ENCODE measurements at places on chromosomes 11 and 22.
A peak's percentile ranks its signal among the peaks of the same experiment; 100 is the strongest.

DNA sequence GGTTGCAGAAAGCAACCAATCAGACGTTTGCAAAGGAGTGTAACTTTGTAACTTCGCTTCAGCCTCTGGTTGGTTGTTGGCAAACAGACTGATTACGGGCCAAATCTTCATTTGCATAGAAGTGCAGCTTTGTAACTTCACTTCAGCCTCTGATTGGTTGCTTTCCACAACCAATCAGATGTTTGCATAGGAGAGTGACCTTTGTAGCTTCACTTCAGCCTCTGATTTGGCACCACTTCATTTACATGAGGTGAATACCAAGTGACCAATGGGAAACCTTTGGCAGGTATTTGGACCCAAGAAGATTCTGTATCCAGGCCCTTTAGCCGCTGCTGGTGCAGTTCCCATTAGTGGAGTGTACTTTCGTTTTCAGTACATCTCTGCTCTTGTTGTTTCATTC lies 16.0 kb downstream of the USP47 start:
- no peak for DNase-seq

DNA sequence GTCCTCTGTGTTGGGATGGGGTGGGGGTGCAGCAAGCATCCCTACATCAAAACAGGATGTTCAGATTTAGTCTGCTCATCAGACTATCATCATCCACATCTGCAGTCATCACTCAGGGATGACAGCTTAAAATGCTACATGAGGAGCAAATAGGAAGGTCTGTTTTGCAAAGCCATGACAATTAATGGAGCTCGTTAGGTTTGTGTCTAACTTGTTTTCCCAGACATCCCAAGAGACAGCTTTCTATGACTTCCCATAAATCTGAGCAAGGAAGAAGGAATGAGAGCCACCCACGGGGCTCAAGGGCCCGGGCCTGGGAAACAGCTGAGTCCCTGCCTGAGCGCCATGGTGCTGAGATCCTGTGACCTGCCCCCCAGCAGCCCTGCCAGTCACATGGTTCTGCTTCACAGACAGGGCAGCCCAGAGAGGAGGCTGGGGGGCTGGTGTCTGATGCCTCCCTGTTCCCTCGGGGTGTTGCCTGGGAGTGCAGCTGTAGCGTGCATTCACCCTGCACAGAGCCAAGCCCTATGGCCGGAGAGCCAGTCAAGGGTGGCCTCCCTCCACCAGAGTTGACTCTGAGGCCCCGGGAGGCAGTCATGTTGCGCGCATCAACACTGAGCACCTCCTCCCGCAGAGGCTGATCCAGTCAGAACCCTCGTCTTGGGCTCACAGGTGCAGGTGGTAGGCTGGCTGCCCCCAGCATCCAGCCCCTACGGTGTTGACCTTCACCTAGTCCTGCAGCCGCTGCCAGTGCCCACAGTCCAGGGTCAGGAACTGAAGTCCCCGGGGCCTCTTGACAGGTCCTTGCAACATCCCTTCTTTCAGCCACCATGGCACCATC lies 12.1 kb downstream of the DERL3 start:
- no peak for DNase-seq

DNA sequence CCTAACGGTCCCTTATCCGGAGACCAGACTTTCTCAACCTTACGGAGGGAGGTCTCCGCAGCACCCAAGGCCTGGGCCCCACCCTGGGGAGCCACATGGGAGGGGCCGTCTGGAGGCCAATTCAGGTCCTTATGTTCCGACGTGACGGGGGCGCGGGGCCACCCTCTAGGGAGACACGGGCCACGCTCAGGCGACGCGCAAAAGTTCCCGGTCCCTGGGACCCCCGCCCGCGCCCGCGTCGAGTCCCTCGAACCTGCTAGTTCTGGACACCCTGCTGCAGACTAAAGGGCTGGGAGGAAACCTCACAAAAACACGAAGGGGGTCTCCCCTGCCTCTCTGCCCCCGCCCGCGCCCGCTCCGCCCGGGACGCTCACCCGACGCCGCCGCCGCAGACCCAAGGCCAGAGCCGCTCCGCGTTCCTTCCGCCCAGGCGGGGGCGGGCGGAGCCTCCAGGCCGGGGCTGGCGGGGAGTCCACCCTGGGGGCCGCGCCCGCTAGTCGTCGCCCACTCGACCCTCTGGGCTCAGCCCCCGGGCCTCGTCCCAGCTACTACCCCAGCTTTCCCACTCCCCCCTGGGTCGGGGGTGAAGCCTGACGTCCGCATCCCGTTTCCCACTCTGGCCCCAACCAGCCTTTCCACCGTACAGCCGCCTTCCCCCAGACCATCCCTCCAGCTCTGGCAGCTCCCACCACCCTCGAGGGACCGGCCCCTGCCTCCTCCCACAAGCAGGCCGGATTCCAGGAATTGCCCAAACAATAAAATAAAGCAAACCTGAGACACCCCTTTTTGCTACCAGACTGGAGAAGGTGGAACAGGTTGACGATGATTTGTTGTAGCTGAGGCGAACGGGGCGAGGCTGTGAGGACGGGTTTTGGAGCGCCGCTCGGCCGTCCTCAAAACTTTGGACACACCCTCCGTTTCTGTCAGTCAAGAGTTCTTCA lies 2.7 kb downstream of the RNH1 start:
- peak; percentile 81 for DNase-seq

GRCh38 chr11:114163830-114164401 lies 104.4 kb downstream of the ZBTB16 start:
- DNase-seq = no peak

DNA sequence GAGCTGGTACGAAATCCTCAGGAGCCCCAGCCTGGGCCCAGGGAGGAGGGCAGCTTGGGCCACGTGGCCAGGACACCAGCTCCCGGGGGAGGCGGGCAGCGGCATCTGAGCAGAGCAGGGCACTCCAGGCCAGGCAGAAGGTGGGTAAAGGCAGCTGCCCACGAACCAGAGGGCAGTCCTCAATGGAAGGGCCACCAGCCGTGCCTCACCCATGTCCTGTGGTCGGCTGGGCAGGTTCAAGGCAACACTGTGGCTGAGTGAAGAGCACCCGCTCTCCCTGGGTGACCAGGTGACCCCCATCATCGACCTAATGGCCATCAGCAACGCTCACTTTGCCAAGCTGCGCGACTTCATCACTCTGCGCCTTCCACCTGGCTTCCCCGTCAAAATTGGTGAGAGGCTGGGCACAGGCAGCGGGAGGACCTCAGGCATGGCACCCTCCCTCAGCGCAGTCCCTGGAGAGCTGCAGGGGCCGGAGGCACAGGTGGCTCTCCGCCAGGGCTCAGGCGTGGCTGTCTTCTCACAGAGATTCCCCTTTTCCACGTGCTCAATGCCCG lies 2.5 kb upstream of the SSH3 start:
- peak; percentile 65 for DNase-seq

- DNase-seq = no peak
Measured at GRCh38 chr11:39345834-39346442, 2113.5 kb downstream of the LRRC4C start.

DNA sequence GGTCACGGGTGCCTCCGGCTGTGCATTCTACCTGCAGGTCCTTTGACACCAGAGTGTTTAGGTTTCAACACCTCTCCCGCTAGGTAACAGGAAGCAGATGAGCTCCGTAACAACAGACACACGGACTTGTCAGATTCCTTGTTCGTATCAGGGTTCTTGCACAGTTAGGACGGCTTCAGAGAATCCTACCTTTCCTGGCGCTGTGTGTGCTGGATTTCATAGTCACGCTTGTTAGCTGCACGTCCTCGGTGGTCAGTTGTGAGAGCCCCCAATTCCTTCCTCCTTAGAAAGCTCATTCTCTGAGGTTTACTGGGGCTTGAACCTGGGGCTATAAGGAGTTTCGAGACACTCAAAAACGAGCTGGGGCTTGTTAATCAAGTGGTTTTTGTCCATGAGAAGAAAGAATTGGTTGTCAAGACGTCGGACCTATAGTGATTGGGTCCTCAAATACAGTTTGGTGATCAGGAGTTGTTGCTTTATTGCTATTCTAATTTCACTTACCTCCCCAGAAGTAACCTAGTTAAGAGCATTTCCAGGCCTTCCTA lies 664 bp downstream of the DDB2 start:
- DNase-seq = no peak

DNA sequence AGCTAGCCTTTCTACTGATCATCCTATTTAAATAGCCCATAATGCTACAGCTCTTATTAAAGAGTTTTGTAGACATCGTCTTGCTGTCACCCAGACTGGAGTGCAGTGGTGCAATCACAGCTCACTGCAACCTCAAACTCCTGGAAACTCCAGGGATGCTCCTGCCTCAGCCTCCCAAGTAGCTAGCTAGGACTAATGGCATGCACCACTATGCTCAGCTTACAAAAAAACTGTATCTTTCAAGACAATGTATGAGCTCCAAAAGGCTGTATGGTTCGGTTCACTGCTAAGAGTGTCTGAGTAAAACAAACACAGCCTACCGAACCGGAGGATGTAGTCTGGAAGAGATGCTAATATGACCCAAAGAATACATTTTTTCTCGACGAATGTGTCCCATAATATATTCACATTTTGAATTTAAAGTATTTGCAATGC lies 2.6 kb downstream of the TAF1D start:
- no peak for DNase-seq

- no peak for DNase-seq
Measured at GRCh38 chr11:16460508-16460907, 104.2 kb upstream of the SOX6 start.

GRCh38 chr22:37244922-37245722 lies 1.1 kb upstream of the RAC2 start:
- peak; percentile 8 for DNase-seq

GRCh38 chr22:48340191-48340590 lies 1487.5 kb downstream of the BRD1 start:
- no peak for DNase-seq

DNA sequence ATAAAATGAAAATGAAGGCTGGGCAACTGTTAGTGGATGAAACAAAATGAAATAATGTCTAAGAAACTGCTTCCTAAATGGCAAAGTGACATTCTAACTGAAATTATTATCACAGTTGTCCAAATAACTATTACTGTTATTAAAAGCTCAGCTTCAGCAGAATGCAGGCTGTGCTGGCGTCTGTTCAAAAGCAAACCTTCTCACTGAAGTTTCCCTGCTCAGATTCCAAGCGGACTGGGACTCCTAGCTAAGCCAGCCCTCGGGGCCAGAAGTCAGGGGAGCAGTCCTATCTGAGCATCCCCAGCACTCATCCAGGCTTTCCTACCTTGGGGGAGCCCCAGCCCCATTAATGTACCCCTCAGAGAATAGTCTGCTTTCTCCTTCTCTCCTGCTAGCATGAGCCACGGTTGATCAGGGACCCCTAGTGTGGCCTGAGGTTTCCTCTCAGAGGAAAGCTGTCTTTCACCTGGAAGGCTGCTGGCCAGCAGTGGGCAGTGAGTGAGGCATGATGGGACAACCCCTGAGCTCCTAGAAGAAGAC lies 1167.3 kb downstream of the TBC1D22A start:
- DNase-seq = no peak

GRCh38 chr11:120017582-120018150 lies 120.2 kb downstream of the TRIM29 start:
- DNase-seq = no peak

GRCh38 chr11:96486890-96487611 lies 97.2 kb downstream of the JRKL start:
- DNase-seq = peak; percentile 71

GRCh38 chr11:77879218-77879617 lies 58.3 kb downstream of the AAMDC start:
- no peak for DNase-seq

DNA sequence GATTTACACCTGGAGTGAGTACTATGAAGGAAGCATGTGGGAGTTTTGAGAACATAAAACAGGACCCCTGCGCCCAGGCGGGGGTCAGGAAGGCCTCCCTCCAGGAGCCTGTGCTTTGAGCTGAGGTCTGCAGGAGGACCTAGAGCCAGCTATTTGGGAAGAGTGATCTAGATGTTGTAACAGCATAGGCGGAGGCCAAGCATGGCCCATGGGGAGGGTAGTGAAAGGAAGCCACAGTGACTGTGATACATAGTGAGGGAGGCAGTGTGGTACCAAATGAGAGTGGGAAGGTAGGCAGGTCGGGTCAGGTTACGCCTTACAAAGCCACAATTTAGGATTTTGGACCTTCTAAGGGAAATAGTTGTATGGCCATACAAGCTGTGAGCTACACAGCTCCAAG lies 147.5 kb downstream of the PARVA start:
- no peak for DNase-seq

GRCh38 chr11:58659404-58659803 lies 36.9 kb downstream of the CNTF start:
- DNase-seq = no peak

GRCh38 chr11:63779039-63779438 lies 10.5 kb upstream of the ZFTA start:
- no peak for DNase-seq

DNA sequence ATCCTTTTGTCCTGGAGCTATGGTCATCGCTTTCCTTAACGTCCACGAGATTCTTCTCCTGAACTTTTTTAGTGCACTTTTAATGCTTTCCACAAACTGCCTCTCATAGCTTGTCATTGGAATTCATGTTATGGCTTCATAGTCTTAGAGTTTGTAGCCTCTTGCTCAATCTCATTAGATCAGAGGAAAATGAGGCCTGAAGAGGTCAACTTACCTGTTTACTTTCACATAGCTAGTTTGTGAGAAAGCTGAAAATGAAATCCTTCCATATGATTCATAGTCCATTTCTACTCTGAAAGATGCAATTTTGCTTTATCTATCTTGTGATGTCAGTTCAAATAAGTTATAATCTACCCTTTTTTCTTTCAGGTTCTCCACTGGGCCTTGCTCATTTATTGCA lies 1747.2 kb upstream of the RAG2 start:
- DNase-seq = no peak

GRCh38 chr22:17281440-17281841 lies 62.2 kb upstream of the ADA2 start:
- no peak for DNase-seq

DNA sequence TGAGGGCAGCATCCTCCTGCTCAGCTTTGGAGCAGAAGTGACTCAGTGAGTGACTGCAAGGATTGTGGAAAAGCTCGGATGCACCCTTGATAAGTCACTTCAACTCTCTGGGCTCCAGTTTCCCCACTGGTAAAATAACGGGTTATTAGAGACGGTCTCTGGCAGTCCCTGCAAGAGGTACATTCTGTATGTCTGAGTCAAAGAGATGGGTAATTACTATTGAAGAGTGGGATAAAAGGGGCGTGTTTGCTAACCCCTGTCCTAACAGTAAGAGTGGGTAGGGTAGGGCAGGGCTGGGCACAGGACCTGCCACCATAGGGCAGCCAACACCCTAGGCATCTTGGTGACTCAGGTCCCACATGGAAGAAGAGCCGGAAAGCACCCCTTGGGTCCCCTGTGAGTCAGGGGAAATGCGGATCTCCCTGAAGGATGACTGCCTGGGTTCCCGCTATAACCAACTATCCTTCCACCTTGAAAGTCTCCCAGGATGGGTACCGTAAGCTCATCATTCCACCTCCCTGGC lies 7.3 kb upstream of the AHNAK start:
- DNase-seq = no peak
